Activated CD4-positive, CD25-positive, alpha-beta regulatory T cell treated with anti-CD3 and anti-CD28 coated beads, Interleukin-2, amount 50 U/mL, for 72 hours (primary cell): ENCODE measurements at places on chromosomes 4 and X.

GRCh38 chr4:14743601-14744000 lies 258.7 kb upstream of the CPEB2 start:
- DNase-seq = no peak

- DNase-seq = no peak
Observed at GRCh38 chrX:148976571-148977400, 476.4 kb downstream of the AFF2 start.

DNA sequence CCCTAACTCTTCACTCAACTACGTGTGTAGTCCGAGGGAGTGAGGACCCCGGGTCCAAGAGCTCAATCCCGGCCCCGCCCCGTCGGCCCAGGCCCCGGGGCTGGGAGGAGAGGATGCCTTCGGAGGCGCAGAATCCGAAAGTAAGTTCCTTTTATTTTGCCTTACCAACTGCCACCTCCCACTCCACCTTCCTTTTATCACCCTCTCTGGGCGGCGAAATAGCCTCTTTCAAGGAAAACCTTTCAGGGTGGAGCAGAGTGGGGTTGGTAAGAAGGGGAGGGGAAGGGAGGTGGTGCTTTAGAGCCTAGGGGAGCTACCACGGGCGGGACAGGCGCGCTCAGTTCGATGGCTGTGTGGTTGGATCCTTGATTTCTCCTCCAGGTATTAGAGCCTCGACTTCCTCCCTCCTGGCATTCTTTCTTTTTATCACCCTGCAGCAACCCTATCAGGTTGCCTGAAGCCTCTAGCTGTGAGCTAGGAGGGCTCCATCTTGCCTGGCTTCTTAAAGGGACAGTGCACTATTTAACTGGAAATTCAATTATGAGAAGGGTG lies 191.2 kb downstream of the RRAGB start:
- DNase-seq = peak; percentile 30

GRCh38 chr4:94284889-94285288 lies 57.7 kb downstream of the HPGDS start:
- no peak for DNase-seq

DNA sequence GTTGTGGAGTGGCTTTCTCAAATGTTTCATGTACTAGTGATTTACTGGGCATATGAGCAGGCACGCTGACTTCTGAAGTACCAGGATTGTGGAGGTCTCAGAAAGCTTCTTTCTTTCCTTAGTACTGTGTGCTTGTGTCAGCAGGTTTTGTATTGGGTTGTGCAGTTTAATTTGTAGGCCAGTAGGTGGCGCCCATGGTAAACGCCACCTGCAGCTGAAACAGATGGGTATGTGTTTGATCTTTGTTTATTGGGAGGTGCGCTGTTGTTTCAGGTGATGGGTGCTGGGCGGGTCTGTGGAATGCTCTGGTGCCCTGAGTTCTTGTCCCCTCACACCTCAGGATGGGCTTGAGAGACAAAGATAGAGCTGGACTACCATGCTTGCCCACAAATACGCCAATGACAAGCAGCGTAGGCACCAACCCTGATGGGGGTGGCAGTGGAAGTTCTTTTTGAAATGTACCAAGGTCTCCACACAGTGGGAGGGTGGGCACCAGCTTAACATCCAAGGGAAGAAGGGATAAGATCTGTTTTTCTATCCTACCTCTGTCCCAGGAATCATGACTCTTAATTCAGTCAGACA lies 141.5 kb downstream of the RPS6KA6 start:
- no peak for DNase-seq

DNA sequence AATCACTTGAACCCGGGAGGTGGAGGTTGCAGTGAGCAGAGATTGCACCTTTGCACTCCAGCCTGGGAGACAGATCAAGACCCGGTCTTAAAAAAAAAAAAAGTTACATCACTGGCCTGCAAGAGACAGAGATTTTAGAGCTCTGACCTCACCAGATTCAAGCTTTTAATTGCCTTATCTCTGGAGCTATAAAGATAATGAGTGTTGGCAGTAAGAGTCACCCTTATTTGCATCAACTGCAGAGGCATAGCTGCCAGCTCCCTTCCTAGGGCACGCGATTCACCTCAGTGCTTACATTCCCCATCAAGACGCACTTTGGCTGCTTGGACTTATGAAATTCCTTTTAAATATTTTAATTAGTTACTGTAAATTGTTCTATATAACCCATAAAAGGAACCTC lies 12.5 kb upstream of the SPATA4 start:
- DNase-seq = no peak

DNA sequence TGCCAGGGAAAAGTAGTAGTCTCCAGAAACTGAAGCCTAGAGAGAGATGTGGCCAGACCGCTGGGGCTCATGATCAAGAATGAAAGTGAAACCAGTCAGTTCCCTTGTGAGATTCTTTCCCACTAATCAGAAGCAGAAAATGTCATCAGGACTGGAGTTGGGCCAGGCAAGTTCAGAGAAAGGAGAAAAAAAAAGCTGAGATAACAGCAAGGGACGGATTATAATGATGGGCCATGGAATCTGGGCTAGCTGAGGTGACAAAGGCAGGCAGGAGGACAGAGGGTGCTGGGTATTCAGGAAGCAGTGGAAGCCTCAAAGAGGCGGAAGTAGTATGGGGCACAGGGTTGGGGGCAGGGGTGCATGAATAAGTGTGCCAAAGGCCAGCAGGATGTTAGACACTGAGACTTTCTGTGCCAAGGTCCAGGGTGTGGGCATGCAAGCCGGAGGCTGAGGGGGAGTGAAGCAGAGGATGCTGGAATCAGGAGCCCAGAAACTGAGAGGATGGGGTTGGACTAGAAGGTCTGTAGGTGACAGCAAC lies 2.5 kb downstream of the CXorf38 start:
- DNase-seq = peak; percentile 53
